ENCODE measurements at places on chromosomes 4 and X. TPM values are rescaled to one million over a fixed set of nuclear protein-coding genes. Genes with fewer than 3 reads are reported as not detected.

PARM1 gene
- 231 TPM for total RNA-seq

- DNase-seq = no peak
Observed at GRCh38 chr4:40256329-40256728, 59.5 kb downstream of the RHOH start.

- no peak for DNase-seq
Observed at GRCh38 chrX:136446208-136446607, 41.5 kb upstream of the BRS3 start.

DNA sequence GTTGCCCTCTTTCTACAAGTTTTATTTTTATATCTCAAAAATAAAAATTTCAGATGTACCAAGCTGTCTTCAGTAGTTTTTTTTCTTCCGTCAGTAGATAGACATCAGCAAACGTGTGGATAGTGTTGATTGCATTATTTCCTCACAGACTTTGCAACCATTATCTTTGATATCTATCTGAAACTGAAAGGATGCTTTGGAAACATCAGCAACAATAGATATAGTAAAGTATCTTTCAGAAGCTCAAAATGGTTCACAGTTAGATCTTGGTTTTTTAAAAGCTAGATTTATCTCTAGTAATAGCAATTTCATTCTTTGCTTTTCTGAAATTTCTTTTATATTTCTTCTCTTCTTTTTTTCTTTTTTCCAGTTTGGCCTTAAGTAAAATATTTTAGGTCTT, 246.9 kb upstream of the PCDH7 start:
- no peak for DNase-seq

IGSF1 gene
- total RNA-seq = 3.3 TPM

GRCh38 chr4:38003102-38003501, 42.9 kb downstream of the PTTG2 start:
- DNase-seq = no peak

HSFX1 gene
- total RNA-seq = 1.8 TPM

DNA sequence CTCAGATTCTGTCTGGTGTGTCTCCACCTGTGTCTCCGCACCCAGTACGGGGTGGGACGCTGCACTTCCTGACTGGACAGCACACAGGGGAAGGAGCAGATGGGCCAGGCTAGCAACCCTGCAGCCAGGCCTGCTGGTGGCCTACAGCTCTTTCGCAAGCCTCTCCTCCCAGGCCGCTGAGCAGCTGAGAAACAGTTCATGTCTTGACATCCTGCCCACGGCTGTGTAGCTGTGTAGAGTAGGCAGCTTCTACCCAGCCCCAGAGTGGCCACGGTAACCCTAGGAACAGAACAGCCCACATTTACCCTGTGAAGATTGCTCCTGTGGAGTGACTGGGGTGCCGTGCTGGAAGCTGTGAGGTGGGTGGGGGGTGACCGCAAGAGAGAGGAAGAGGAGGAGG, 38.9 kb downstream of the CCNQ start:
- no peak for DNase-seq

DNA sequence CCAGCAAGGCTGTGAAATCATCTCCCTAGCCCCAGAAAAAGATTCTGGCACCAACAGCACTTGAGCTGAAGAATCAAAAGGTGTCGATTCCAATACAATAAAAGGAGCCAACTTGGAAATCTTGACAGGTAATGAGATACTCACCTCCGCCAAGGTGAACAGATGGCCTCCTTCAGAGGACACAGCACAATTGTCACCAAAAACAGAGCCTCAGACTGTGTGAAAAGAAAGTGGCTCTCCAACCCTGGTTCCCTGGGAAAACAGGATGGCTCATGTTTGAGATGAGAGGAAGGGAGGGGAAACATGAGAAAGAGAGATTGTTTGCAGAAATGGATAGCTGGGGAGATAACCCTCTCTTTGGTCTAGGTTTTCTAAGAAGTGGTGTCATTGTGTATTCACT, 168.9 kb downstream of the HS3ST1 start:
- no peak for DNase-seq

GRCh38 chr4:172656055-172656454, 512.6 kb upstream of the GALNT7 start:
- DNase-seq = no peak

PCDH18 gene
- total RNA-seq = 5.6 TPM

GRCh38 chr4:100208459-100208858, 18.2 kb upstream of the DDIT4L start:
- DNase-seq = no peak

- no peak for DNase-seq
Observed at GRCh38 chr4:174156239-174156826, 127.1 kb downstream of the FBXO8 start.

GRCh38 chrX:51148848-51149247, 183.8 kb upstream of the NUDT10 start:
- DNase-seq = no peak

DNA sequence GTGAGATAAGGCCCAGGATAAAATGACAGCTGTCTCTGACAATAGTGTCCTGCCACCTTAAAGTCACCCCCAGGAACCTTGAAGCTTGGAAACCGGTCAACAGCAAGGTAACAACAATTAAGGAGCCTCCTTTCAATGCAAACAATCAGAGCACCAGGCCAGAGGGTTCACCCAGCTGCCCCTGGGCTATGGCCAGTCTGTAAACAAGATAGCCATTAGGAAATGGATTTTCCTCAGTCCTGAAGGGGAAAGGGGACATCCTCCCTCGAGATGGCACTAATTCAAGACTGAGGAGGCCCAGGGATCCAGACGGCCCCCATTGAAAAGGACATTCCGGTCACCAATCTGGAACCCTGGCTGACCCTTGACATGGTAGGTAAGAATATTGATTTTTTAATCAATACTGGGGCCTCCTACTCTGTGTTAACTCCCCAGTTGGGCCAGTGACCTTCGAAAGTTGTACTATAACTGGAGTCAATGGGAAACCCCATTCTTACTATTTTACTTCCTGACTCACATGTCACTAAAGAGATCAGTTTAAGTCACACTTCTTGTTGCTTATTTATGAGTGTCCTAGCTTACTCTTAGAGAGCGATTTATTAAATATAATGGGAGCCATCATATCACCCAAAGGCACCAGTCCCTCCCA, 61.7 kb upstream of the CT45A1 start:
- DNase-seq = no peak

ASB12 gene
- total RNA-seq = not detected

MSL3 gene
- 13.2 TPM for total RNA-seq

AIFM1 gene
- total RNA-seq = 86.9 TPM

GRCh38 chrX:136048446-136048845, 63.2 kb downstream of the SLC9A6 start:
- DNase-seq = no peak

SMIM31 gene
- total RNA-seq = not detected

DNA sequence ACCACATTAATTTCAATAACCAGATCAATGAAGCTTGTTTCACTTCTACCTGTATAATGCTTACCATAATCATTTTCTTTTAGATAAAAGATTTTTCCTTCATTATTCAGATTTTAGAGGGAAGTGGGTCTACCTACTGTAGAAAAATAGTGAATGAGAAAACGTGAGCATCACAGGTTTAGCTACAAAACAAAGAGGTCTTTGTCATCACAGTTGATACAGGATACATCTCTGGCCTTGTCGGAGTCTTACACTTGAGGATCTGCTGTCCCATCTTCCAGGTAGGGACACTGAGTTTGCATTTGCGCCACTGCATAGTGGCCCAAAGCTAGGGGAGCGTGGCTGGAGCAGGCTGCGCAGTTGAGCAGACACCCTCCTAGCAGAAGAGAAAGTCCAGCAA, 710 bp downstream of the CLDN24 start:
- DNase-seq = no peak

DNA sequence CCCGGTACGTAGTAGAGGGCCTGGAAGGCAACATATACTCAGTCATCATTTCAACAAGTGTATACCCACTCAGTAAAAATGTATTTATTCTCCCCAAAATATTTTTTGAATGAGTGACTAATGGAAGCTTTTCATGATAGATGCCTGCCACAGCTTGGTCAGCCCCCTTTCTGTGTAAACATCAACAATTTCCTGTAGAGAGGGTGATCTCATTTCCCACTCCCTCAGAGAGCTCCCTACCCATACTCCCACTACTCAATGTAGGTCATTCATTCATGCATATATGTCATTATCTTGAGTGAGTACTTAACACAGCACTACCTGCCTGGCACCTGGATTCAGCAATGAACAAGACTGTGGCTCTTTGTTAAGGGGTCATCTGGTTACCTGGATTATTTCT, 81.9 kb downstream of the STK32B start:
- no peak for DNase-seq

DNA sequence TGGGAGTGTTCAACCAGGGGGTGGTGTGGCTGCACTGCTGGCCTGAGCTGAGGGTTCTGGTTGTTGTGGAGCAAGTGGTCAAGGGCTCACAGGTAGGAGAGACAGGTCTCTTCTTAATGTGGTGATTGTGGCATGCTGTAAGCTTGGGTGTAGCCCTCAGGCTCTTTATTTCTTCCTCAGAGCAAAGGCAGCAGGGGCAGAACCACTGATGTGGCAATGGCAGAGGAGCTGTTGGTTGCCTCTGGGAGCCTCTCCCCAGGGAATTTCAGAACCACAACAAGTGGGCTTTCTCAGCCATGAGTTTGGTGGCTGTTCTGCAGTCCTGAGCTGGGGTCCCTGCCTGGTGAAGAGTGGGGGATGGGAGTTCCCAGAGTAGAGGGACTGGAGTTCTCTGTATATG, 1017.2 kb downstream of the SH3BGRL start:
- DNase-seq = no peak

GRCh38 chr4:11602606-11603340, 174.1 kb upstream of the HS3ST1 start:
- no peak for DNase-seq

GRCh38 chrX:113275804-113276203, 435.2 kb upstream of the AMOT start:
- DNase-seq = no peak

DIAPH2 gene
- total RNA-seq = 12.7 TPM

Data from right atrium auricular region (tissue), 2 donors.